ENCODE measurements at places on chromosomes 6 and 20.

DNA sequence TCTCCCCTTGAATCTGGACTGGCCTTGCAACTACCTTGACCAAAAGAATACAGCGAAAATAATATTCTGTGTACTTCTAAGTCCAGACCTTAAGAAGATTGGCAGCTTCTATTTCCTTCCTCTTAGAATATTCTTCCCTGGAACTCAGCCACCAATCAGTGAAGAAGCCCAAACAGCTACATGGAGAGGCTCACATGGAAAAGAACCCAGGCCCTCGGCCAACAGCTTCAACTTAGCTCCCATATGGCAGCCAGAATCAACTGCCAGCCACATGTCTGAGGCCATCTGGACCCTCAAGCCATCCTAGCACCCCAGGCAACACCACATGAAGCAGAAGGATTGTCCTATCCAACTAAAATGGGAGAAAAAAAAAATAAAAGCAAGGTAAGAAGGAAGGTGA, 178.8 kb downstream of the IBTK start:
- no peak for DNase-seq

GRCh38 chr6:119207327-119207726, 128.9 kb upstream of the FAM184A start:
- DNase-seq = no peak

- DNase-seq = no peak
These were observed 44.5 kb upstream of the TULP1 start for GRCh38 chr6:35557239-35557638.

DNA sequence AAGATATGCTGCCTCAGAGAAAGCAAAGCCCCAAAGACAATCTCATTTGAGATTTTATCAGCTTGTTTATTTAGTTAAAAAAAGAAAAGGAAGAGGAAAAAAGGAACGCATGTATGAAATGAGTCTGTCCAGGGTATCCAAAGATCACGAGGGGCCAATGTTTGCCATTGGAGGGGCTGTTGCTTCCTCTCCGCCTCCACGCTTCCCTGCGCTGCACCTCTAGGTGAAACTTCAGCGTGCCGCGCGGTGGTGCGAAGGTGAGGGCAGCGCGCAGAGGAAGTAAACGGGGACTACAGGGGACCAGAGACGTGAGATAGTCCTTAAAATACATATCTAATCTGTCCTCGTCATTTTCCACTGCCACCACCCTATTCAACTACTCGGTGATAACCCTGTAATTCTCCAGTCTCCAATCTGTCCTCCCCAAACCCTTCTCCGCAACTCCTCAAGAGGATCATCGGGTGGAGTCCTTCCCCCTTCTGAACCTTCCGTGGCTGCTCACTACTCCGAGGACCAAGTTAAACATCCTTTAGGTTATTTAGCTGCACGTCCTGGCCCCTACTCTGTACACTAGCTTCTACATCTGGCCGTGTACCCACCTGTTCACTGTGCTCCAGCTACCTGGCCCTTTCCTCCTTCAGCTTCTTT, 1.1 kb upstream of the DCBLD1 start:
- no peak for DNase-seq

DNA sequence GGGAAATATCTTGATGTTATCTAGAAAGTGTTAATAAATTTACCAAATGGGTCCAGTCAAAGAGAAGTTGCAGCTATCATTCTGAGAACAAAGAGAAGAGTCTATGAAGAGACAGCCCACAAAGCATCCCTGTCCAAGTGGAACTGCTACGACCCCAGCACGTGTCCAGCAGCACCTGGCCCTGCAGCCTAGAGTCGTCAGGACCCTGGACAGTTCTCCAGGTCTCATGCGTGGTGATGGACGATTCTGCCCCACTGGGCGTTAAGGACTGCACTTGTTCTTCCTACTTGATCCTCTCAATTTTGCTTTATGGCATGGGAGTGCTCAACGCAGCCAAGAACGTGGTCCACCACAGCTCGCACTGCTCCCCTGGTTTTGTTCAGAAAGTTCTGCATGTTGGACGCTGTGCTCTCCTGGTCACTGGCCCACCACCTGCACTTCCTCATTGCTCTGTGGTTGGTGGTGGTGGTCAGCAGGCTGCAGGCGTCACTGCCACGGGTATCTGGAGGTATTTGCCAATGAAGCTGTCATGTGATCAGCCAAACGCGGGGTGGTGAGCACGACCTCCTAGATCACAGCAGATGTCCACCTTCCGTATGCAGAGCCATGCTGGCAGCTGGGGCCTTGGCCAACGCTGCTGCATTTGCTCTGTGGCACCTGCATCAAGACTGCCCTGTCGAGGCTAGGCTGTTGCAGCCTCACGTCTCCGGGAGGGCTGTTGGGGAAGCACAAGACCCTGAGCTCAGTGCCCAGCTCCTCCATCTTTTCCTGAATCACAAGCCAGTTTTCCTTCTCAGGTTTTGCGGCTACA, 356.4 kb downstream of the CDH4 start:
- no peak for DNase-seq

- no peak for DNase-seq
These were observed 112.8 kb upstream of the FLRT3 start for GRCh38 chr20:14450256-14450655.

- DNase-seq = no peak
These were observed 86.9 kb downstream of the C6orf118 start for GRCh38 chr6:165222315-165223025.

GRCh38 chr6:152948150-152948768, 34.6 kb downstream of the FBXO5 start:
- DNase-seq = no peak

- DNase-seq = no peak
These were observed 55.5 kb upstream of the THEMIS start for GRCh38 chr6:127956260-127956888.

DNA sequence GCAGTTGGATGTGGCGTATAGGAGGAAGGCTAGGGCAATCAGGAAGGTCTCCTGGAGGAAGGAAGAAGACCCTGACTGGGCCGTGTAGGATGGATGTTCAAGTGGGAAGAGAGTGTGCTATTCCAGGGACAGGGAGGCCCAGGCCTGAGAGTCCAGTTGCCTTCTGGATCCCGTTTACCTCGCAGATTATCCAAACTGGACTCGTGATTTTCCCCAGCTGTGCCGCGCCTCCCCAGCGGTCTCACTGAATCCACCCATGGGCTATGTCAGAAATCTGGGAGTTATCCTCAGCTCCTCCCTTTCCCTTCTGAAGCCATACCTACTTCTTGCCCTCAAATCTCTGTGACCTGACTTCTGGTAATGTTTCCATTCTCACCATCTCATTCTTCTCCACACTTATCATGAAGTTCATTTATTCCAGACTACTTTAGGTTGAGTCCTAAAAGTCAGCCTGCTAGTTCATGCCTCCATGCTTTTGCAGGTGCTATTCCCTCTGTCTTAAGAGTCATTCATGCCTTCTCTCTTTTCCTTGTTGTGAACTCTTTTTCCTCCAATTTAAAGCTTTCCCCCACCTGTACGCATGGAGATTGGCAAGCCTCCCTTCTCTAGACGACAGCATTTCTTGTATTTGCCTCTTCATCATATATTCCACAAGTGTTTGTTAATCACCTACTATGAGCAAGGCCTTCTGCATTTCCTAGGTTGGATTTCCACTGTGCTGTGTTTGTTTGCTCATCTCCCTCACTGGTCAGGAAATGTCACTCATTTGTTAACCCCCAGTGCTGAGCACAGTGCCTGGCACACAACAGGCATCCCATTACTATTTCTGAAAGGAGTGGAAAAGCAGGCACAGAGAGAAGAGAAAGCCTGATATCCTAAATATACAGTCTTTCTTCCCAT, 2.7 kb downstream of the SDCBP2 start:
- DNase-seq = peak; percentile 7

GRCh38 chr6:74041420-74041819, 345.4 kb downstream of the CD109 start:
- DNase-seq = no peak

DNA sequence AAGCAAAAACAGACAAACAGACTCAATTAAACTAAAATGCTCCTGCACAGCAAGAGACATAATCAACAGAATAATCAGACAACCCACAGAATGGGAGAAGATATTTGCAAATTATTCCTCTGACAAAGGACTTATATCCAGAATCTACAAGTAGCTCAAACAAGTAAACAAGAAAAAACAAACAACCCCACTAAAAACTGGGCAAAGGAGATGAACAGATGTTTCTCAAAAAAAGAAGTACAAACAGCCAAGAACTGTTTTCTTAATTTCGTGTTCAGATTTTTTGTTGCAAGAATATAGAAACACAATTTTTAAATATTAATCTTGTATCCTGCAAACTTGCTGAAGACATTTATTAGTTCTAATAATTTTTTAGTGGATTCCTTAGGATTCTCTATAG, 274.1 kb downstream of the BCKDHB start:
- DNase-seq = no peak

- no peak for DNase-seq
These were observed 4.3 kb downstream of the IFNGR1 start for GRCh38 chr6:137214931-137215330.

DNA sequence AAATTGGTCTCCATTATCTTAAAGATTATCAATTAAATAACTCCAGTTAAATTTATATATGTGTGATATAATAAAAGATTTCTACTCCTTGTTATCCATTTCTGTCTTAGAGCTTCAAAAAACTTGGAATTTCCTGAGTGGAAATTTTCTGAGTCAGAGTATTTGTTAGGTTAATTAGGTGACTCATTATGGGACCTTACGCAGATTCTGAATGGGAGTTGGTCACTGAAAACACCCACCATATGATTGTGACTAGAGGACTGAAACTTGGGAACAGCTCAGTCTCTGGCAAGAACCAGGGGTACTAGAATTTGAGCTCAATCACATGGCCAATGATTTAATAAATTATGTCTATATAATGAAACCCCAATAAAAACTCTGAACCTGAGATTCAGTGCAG, 125.4 kb upstream of the HMGCLL1 start:
- DNase-seq = no peak

DNA sequence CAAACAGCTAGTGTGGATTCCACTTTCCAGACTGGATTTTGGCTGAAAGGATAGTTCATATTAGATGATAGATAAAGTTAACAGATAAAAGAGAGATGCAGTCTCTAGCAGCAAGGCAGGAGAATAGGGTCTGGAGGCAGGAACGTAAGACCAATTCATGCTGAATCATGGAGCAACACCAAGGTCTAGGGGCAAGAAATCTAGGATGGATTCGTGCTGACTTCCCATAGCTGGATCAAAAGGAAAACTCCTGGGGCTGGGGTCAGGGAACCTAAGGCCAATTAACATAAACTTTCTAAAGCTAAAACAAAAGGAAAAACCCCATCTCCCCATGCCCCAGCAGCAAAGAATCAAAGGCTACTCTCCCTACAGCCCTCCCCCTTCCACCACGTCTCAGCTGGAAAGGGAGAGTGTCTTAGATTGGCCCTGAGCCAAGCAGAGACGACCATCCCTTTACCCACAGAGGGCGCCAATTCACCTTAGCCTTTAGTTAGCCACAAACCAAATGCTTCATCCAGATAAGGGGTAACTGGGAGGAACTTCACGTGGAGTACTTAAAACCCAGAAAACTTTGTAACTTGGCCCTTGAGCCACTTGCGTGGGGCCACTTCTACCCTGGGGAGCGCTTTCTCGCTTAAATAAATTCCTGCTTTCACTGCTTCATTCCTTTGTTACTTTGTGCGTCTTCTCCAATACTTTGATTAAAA, 7.6 kb downstream of the TREM1 start:
- DNase-seq = peak; percentile 64

DNA sequence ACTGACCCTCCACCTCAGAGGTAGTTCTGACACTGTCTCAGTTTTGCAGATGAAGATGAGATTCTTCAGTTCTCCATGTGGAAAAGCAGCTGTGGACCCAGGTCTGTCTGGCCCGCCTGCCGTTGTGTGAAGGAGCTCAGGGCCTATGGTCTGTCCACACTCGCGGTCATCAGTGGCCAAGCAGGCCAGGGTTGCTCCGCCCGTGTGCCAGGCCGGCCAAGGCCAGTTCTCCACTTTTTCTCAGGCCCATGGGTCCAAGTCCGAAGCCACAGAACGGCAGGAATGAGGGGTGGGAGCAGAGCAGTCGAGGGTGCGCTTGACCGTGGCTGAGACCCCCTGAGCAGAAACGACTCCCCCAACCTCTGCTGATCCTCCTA, 8.6 kb upstream of the MAP1LC3A start:
- DNase-seq = no peak

- DNase-seq = no peak
These were observed 23.6 kb downstream of the SLC35F1 start for GRCh38 chr6:117930645-117931044.

DNA sequence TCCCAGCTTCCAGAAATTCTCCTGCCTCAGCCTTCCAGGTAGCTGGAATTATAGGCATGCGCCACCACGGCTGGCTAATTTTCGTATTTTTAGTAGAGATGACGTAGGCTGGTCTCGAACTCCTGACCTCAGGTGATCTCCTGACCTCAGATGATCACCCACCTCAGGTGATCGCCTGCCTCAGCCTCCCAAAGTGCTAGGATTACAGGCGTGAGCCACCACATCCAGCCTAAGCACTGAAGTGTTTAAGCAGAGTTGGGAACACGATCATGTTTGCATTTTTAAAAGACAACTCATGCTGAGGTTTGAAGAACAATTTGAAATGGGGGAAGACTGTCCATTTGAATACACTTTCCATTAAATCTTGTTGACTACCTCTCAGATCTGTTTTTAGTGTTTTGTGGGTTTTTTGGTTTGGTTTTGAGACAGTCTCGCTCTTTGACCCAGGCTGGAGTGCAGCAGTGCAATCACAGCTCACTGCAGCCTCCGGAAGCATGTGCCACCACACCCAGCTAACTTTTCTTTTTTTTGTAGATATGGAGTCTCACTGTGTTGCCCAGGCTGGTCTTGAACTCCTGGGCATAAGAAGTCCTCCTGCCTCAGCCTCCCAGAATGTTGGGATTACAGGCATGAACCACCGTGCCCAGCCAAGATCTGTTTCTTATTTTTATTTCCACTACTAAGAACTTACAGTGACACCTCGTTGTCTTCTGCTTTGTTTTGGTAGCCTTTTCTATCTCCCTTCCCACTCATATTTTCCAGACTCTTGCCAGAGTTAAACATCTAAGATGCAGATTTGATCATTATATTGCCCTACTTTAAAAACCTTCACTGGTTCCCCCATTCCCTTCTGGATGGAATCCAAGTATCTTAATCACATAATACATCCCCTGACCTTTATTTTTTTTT, 5.5 kb downstream of the CASP8AP2 start:
- peak; percentile 19 for DNase-seq

DNA sequence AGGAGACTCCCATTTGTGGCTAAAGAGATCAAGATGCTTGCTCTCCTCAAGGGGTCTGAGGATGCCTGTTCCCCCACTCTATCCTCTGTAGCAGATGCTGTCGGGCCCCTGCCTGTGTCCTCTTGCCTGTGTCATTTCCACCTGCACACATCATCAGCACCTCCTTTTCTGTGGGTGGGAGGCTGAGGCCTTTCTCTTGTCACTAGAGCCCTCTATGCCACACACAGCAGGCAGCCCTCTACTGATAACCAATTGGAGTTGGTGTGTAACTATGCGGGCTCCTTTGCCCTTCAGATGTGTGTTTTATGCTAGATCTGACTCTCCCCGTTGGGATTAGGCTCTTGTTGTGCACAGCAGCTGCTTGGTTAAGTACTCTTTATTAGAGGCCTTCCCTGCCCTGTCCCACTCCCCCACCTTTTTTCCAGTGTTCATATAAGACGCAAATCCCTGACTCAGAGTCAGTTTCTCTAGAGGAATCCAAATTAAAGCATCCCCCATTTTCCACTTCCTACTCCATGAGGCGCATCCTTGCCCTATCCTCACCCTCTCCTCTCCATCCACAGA, 7.7 kb downstream of the TREML2 start:
- DNase-seq = no peak
